ENCODE measurements at places on chromosomes 6 and 20.

DNA sequence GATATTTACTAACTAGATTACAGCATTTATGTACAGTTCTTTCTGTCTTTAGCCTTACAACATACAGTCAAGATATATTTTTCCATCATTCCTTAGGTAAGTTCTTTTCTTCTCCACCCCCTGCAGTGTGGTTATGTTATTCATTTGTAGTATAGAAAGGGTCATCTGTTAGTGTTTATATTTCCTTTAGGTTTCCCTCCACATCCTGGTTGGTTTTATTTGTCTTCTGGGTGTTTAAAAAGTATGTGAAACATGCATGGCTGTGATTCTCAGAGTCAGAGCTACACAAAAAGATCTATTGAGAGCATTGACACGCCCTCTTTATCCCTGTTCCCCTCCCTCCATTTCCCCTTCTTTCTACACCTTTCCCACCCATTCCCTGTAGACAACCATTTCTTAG lies 20.1 kb downstream of the DHX35 start:
- no peak for DNase-seq

DNA sequence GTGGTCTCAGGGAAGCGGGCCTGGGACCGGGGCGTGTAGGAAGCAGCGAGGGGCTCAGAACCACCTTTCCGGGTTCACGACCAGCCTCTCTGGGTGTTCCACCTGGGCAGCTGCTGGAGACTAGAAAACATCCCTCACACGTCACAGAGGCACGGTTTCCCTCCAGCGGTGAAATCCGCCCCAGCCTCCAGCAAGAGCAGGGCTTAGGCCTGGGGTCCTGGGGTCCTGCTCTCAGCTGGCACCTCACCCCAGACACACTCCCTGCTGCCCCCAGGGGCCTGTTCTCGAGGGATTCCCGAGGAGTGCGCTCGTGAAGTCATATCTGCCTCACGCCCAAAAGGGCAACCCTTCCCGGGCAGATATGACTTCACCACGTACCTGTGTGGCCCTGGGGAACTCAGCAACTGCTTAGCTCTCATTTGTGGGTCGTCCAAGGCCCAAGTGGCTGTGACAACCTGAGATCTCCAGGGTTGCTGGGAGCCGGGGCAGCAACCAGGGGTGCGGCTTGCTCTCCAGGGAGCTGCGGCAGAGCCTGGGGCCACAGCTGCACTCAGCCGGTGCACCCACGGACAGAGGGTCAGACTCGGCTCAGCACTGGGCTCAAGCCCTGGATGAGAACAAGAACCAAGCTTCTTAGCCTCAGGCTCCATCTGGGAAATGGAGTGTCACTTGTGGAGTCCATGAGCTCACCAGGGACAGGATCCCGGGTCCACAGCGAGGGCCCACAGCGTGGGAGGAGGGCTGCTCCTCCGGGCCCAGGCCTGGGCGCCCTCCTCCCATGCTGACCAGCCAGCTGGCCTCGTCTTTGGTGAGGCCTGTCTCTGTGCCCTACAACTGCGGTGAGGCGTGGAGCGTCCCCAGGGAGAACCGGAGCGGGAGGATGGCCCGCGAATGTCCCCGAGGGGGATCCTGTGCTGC lies 661 bp downstream of the FNDC11 start:
- no peak for DNase-seq

DNA sequence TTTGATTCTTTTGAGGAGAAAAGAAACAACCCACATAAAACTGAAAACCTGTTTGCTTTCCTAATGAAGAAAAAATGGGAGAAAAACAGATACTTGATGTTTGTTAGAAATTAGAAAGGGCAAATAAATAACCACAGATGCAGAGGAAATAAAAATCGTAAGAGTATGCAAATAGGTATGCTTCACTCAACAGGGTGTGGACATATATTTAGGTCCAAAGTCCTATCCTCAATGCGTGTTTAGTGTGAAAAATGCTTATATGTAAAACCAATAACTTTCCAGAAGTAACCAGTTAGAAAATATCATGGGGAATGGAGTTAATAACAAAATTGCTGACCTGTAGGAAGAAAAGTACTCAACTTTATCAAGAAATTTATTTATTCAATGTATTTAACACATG lies 135.7 kb downstream of the TOX2 start:
- no peak for DNase-seq

- DNase-seq: no peak
Measured at GRCh38 chr6:3322366-3322890, 63.7 kb downstream of the PSMG4 start.

DNA sequence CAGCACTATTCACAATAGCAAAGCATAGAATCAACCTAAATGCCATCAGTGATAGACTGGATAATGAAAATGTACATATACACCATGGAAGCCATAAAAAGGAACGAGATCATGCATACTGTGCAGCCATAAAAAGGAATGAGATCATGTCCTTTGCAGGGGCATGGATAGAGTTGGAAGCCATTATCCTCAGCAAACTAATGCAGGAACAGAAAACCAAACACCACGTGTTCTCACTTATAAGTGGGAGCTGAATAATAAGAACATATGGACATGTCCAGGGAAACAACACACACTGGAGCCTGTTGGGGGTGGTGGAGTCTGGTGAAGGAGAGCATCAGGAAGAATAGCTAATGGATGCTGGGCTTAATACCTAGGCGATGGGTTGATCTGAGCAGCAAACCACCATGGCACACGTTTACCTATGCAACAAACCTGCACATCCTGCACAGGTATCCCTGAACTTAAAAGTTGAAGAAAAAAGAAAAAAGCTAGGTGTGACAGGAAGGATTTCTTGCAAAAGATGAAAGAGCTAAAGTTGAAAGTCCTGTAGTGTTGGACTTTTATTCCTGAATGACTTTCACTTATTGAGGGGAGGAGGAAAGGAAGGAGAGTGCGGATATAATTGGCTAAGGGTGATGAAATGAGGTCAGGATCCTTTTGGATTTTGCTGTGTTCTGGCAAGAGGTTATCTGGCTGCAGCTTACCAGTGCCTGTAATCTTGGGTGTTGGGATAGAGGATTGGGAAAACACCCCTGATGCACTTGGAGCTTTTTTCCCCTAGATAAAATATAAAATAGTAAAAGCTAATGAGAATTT lies 8.5 kb downstream of the TRMT11 start:
- no peak for DNase-seq

DNA sequence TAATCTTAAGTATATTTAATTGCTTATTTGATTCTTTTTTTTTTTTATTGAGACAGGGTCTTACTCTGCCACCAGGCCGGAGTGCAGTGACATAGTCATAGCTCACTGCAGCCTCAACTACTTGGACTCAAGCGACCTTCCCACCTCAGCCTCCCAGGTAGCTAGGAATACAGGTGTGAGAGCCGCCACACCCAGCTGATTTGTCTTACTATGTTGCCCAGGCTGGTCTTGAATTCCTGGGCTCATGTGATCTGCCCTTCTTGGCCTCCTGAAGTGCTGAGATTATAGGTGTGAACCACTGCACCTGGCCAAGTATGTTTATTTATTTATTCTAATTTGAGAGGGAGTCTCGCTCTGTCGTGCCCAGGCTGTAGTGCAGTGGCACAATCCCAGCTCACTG lies 38.2 kb downstream of the PTPN1 start:
- no peak for DNase-seq

- no peak for DNase-seq
Measured at GRCh38 chr6:151916075-151916474, 108.6 kb downstream of the ESR1 start.

DNA sequence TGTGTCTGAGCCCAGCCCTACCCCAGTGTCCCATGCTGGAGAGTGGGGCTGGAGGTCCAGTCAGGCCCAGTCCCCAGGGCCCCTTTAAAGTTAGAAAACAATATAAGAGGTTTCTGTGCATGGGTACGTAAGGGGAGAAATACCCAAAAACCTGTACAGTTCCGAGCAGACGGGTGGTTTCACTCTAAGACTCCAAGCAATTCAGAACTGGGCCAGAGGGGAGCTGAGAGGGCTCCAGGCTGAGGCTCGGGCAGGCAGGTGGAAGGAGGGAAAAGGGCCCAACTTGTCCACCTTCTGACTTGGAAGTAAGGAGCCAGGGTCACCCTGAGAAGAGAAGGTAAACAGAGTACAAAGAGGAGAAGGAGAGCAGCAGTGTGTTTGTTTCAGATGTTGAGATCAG lies 296.0 kb downstream of the CDH4 start:
- DNase-seq: no peak

GRCh38 chr6:41200901-41201763 lies at the start of gene TREML2:
TSS of gene TREML2 (minus strand) at chr6:41201149. CDS start at chr6:41201008, 141 bp downstream.
- no peak for DNase-seq

- DNase-seq: no peak
Measured at GRCh38 chr6:158399040-158399700, 86.9 kb downstream of the TULP4 start.

DNA sequence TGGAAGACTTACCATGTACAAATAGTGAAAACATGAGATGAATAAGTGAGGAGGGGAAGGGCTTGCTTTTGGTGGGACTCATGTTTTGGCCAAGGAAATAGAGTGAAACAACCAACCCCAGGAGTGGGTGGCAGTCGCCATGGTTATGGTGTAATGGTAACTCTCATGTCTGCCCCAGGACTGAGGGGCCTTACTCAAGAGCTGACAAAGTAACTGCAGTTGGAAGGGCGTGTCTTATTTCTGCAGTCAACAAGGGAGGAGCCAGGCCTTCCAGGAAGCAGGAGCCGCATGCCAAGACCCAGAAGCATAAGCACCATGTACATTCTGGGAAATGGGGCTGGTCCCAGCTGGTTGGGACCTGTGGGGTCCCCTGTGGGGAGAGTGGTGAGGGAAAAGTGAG lies 108.5 kb downstream of the UNC5CL start:
- DNase-seq: no peak

GRCh38 chr6:46648869-46649492 lies 3.6 kb downstream of the CYP39A1 start:
- DNase-seq: no peak

DNA sequence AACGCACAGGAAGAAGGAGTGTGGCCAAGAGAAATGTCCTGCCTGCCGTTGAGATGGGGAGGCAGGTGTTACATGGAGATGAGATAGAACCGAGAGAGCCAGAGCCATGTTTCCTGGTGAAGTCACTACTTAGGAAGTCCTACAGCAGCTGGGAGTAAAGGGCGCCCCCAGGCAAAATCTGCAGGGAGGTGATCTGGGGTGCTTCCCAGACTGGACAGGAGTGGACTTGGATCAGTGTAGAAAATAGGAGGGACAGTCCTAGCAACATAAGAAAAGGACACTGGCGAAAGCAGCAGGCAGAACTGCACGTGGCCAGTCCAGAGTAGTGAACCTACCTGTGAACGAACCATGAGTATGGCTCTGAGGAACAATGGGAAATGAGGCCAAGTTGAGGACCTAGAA lies 85.3 kb downstream of the CD164 start:
- DNase-seq: no peak

DNA sequence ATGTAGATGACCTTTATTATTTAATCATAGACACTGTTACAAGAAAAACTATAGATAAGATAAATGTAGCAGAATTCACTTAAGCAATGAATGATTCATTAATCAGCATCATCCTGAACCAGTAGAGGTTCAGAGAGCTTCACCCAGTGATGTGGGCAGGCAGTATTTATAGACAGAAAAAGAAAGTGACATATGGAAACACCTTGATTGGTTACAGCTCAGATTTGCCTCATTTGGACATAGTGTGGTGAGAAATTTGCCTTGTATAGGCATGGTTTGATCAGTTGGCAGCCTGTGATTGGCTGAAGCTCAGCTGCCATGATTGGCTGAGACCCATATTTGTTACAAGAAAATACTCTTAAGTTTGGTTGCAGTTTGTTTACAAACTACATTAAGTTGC lies 4.6 kb downstream of the C6orf58 start:
- no peak for DNase-seq

- DNase-seq: no peak
Measured at GRCh38 chr6:17484201-17484849, 90.9 kb downstream of the CAP2 start.

- DNase-seq: peak; percentile 56
Measured at GRCh38 chr6:36962874-36963273, 8.3 kb downstream of the PI16 start.

- DNase-seq: no peak
Measured at GRCh38 chr6:11404081-11404480, 133.5 kb upstream of the TMEM170B start.

- DNase-seq: no peak
Measured at GRCh38 chr20:46130534-46130933, 12.4 kb downstream of the CD40 start.

- no peak for DNase-seq
Measured at GRCh38 chr20:50969435-50969834, 10.8 kb downstream of the MOCS3 start.

DNA sequence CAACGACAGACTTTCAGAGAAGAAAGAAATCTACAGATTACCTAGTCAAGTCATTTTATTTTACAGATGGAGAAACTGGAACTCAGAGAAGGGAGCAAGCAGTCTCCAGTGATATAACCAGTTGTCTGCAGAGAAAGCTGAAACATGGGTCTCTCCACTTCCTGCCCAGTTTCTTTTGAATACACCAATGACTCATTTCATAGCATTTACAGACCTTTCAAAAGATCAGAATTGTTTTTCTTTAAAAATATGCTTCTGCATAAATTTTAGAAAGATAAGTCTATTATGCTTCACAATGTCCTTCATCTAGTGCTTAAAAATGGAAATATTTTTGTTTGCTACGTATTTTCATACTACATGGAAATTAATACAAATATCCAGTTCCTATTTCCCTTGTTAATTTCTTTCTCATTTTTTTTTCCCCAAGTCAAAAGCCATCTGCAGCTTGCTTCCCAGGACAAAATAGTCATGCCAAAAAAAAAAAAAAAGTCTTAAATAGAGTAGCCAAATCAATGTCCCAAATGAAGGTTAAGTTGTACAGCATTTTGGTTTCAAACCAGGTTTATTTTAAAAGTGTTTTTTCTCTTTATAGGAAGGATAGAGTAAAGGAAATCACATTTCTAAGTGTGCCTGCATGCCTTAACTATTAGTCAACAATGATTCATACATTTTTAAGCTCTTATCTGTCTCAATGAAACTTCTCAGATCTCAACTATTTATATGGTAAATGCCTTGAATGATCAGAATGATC lies 36.9 kb downstream of the ARHGAP18 start:
- no peak for DNase-seq

DNA sequence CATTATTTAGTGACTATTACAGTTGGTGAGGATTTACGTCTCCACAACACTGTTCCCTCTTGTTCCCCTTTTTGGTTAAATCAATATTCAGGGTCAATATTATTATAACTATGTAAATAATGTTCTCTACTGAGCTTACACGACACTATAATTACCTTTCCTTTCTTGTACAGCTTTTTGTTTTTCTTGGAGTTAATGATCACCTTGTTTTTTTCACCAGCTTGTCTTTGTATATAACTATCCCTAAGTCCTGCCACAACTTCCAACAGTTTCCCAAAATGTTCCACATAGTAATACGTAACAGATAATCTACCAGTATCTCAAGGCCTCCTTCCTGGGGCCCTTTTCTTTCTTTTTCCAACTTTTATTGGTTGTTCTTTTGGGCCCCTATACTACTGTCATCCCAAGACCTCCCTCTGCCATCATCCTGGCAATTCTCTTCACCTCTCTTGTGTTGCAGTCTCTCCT lies 142.0 kb upstream of the SOX4 start:
- no peak for DNase-seq

GRCh38 chr6:137240168-137240567 lies 21.0 kb upstream of the IFNGR1 start:
- DNase-seq: no peak
